ENCODE measurements at places on chromosomes 2 and 18. TPM values are rescaled to one million over a fixed set of nuclear protein-coding genes. Genes with fewer than 3 reads are reported as not detected.

DNA sequence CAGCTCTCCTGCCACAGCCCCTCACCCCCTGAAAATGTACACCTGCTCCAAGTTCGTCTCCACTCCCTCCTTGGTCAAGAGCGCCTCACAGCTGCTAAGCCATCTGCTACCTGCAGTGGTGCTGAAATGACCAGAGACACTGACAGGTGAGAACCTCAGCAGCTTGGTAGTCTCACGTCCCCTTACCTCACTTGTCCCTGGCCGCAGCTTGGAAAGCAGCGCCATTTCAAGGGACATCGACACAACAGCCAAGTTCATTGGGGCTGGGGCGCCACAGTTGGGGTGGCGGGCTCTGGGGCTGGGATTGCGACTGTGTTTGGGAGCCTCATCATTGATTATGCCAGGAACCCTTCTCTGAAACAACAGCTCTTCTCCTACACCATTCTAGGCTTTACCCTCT is 47.5 kb downstream of the ANKRD44 start:
- DNase-seq: no peak

DNA sequence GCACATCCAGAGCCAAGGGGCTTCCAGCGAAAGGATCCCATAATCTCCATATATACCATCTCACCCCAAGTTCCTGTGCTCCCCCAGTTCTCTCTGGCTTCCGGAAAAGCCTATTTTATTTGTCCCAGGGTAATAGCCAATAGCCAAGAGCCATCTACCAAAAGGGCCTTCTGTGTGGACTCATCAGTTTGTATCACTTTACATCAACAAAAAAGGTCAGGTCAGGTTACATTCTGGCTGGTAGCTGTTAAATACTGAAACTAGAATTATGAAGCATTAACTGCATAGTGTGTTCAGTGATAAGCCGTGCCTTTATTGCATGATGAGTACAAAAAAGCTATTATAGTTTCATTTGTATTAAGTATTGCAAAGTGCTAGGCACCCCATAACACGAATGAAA is 223.7 kb downstream of the IRS1 start:
- DNase-seq: no peak

GRCh38 chr2:95062242-95063085 is 37.0 kb downstream of the MAL start:
- no peak for DNase-seq

- no peak for DNase-seq
Observed at GRCh38 chr2:58757971-58758370, 516.8 kb upstream of the FANCL start.

DNA sequence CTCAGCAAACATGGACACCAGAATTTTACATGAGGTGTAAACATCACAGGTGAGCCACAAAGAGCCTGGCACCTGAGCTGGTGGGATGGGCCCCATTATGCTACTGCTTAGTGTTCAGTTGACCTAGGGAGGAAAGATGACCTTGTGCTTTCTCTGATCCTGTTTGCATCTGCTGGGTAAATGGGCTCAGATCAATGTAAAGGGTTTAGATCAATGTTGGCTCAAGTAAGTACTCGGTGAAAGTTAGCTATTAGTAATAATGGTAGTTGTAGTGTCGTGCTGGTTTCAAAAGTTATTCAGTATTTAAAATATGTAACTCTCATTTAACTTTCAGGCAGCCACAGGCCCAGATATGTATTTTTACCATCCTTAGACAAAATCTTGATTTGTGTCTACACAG is 19.8 kb downstream of the ABHD3 start:
- no peak for DNase-seq

- no peak for DNase-seq
Observed at GRCh38 chr2:20596973-20597859, 53.7 kb downstream of the HS1BP3 start.

GRCh38 chr2:52312486-52312885 is 1280.6 kb upstream of the NRXN1 start:
- no peak for DNase-seq

DNA sequence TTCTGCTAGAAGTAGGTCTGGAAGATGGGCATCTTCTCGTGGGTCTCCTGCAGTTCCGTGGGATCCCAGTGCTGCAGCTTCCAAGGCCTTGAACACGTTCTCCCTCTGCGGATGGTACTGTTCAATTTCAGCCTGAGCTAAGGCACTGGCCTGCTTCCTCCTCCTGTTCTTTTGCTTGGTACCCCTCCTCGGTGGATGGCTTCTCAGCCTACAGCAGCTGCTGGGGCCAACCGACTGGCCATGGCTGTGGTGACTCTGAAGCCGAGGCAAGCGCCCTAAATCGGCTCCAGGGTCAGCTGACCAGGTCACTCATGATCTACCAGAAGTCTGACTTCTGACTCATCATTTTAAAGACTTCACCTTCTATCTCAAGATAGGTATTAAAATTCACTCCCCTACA is 150.2 kb downstream of the NBAS start:
- no peak for DNase-seq

DNA sequence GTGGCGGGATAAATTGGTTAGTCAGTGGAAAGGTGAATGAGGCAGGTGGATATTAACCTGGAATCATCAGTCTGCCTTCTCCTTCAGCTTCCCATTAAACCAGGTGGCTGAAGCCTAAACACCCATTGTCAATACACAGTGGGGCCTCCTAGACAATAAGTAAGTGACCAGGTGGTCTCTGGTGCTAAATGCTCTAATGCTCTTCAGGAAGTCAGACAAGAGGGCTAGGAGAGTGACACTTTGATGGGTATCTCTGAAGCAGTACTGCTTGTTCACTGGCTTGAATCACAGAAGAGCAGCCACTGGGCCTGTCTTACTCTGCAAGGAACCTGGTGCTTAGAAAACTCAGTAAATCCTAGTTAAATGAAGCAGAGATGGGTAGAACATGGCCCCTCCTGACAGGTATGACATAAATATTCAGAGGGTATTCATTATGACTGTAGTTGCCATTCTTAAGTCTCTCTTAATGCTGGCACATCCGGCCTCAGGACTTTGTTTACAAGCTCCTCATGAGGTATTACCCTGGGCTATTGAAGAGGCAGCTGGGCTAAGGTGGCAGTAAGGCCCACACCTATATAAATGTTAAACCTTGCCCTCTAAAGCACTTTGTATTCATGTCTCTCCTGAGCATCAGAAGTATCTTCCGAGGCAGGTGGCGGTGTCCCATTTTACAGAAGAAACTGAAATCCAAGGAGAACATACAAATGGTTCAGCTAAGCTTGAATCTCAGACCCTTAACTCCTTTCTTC is 104.9 kb downstream of the NCK2 start:
- no peak for DNase-seq

DNA sequence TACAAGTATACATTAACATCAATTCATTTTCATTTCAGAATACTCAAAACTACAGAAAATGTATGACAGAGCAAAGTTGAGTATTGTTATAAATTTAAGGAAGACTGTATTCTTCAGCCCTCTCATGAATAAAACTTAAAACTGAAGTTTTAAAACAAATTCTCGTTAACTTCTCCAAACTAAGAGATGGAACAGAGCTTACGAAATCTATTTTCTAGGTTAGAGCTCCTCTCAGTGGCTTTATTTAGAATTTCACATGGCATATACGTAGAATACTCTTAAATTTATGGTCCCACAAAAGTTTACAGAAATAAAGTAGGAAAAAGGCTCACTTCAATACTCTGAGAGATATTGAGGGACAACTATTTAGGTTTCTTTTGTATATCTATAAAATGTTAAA is 612.1 kb downstream of the KCNJ3 start:
- DNase-seq: no peak

GRCh38 chr2:240060977-240061591 is 7.8 kb upstream of the OR6B3 start:
- DNase-seq: no peak

The LBX2 gene
- 1.6 TPM for total RNA-seq

The UGT1A10 gene
- total RNA-seq: not detected

The LONRF2 gene
- total RNA-seq: 0.81 TPM

The CASP8 gene
- total RNA-seq: 20.1 TPM
